ENCODE measurements at places on chromosomes 7 and 10.
A peak's percentile ranks its signal among the peaks of the same experiment; 100 is the strongest.

DNA sequence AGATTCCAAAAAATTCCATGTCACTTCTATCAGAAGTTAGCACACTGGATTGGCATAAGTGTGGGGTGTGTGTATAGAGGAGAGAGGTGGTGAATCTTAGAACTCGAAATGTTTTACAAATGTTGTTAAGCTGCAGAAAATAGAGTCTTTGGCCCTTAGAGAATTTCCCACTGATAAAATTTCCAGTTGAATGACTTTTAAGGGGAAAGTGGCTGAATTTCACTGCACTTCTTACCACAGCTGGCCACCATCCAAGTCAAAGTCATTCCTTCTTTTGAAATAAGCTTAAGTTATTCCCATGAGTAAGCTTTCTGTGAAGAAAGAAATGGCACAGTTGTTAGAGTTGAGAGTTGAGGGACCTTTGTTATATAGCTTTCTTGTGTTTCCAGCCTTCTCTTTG, 13.9 kb downstream of the VCL start:
- DNase-seq: peak; percentile 96

- DNase-seq: peak; percentile 85
These were observed 227.6 kb upstream of the NPSR1 start for GRCh38 chr7:34430456-34430855.

DNA sequence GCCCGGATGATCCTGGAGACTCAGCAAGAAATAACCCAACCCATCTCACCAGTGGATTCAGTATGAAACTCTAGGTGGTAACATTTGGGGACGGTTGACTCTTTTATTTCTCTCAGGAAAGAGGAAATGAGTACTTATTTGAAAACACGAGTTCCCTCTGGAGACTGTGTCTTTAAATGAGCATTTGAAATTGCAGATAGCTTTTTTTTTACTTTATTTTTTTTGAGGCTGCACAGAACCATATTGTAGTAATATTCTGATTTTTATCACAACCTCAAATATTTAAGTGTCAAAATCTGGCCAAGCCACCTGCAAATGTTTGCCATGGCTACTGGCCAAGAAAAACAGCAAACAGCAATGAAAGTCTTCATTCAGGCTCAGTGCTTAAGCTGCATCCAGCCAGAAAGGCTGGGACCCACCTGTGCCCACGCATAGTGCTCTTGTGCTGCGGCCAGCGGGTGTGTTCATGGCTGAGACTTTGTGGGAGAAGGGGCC, 160.8 kb downstream of the CREB5 start:
- peak; percentile 62 for DNase-seq

DNA sequence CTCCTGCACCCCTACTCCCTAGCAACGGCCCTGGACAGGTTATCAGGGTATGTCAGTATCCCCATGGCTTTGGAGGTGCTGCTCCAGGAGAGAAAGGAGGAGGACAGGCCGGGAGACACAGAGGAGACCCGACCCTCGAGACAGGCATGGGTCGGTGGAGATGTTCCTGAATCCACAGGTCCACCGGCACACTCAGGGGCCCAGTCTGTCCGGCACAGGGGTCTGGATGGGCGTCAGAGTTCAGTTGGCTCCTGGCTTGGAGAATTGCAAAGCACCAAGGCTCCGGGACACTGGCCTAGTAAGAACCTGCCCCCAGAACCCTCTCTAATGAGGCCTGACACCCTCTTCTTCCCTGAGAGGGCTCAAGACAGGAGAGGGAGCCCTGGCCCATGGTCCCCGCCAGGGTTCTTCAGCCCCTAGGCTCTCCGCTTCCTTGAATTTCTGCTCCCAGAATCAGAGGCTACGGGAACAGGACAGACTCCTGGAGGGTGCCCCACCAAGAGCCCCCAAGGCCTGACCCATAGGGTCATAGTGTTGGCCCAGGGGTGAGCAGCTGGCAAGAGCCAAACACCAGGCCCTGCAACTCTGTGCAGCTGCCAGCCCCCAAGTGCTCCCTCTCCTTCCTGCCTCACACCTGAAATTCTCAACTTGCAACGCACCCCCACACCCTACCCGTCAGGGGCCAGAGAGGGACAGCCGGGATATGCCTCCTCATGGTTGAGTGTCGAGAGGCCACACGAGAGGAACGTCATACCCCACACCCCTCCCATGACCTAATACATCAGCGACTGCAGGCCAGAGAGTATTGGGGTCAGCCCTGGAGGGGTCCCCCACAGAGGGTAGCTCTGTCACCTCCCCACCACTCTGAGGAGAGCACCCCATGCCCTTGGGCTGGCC, 5.5 kb upstream of the IRF5 start:
- no peak for DNase-seq

DNA sequence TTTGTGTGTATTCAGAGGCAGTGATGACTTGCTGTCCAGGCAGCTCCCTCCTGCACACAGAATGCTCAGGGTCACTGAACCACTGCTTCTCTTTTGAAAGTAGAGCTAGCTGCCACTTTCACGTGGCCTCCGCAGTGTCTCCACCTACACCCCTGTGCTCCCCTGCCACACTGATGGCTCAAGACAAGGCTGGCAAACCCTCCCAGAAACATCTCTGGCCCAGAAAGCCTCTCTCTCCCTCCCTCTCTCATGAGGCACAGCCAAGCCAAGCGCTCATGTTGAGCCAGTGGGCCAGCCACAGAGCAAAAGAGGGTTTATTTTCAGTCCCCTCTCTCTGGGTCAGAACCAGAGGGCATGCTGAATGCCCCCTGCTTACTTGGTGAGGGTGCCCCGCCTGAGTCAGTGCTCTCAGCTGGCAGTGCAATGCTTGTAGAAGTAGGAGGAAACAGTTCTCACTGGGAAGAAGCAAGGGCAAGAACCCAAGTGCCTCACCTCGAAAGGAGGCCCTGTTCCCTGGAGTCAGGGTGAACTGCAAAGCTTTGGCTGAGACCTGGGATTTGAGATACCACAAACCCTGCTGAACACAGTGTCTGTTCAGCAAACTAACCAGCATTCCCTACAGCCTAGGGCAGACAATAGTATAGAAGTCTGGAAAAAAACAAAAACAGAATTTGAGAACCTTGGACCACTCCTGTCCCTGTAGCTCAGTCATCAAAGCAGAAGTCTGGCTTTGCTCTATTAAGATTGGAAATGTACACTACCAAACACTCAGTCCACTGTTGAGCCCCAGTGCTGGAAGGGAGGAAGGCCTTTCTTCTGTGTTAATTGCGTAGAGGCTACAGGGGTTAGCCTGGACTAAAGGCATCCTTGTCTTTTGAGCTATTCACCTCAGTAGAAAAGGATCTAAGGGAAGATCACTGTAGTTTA, 15.8 kb downstream of the SCD start:
- no peak for DNase-seq

GRCh38 chr7:57211428-57212100, 79.3 kb upstream of the ZNF479 start:
- no peak for DNase-seq

GRCh38 chr10:83927166-83927565, 212.1 kb upstream of the GHITM start:
- DNase-seq: no peak

DNA sequence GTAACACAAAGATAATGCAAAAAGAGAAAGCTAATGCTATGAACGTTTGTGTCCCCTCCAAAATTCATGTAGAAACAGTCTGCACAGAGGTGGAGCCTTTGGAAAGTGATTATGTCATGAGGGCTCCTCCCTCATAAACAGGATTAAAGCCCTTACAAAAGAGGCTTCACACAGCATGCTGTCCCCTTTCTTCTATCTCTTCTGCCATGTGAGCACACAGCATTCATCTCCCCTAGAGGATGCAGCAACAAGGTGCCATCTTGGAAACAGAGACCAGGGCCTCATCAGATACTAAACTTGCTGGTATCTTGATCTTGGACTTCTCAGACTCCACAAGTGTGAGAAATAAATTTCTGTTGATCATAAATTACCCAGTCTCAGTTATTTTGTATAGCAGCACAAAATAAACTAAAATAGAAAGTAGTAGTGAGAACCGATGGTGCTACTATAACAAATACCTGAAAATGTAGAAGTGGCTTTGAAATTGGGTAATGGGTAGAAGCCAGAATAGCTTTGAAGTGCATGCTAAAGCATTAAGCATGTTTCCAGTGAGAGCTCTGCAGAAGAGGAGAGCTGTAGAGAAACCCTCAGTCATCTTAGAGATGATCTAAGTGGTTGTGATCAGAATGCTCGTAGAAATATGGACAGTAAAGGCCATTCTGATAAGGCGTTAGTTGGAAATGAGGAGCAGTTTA, 108.7 kb downstream of the DNAJC1 start:
- DNase-seq: no peak

Measured in fibroblast of the aortic adventitia (primary cell).